ENCODE measurements at places on chromosomes 4 and X.

GRCh38 chr4:141058591-141059512, 74.4 kb downstream of the RNF150 start:
- DNase-seq: no peak

DNA sequence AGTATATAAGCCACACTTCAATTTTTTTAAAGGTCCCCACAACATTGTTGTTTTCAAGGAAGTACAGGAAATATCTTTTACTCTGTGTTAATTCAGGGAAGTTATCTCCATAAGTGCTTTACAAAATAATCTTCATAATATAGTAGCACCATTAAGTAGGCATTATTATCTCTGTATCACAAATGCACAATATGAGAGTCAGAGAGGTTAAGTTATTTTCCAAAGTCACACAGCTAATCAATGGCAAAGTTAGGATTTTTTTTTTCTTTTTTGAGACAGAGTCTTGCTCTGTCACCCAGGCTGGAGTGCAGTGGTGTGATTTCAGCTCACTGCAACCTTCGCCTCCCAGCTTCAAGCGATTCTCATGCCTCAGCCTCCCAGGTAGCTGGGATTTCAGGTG, 35.1 kb upstream of the PI4K2B start:
- no peak for DNase-seq

DNA sequence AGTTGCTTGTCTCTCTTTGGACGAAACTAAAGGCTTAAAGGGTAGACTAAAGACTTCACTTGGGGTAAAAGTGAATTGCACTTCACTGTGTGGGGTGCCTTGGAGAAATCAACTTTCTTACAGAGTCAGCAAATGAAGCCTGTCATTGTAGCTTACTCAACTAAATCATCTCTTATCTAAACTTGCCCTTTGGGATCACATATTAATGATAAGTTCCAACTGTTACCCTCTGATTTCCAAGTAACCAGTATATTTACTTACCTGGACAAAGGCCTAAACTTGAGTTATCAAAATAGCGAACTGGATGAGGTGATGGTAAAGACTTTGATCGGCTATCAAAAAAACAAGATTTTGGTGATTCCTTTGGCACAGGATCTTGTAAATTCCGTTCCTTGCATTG, 8.9 kb upstream of the BDH2 start:
- no peak for DNase-seq

DNA sequence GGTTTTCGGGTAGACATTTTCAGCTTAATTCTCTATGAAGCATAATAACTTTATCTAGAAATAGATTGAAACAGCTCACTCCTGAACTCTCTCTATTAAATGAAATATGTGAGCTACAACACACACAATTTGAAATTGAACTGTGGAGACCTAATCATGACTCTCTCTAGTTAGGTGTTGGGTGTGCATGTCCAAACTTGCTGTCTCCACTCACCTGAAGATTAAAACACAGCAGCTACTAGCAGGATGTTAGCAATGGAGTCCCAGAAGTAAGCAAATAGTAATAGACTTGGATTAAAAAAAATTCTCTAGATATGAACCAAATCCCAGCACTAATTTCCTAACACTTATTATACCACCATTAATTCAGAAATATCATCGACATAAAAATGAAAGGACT, 173.1 kb downstream of the FSTL5 start:
- DNase-seq: no peak

DNA sequence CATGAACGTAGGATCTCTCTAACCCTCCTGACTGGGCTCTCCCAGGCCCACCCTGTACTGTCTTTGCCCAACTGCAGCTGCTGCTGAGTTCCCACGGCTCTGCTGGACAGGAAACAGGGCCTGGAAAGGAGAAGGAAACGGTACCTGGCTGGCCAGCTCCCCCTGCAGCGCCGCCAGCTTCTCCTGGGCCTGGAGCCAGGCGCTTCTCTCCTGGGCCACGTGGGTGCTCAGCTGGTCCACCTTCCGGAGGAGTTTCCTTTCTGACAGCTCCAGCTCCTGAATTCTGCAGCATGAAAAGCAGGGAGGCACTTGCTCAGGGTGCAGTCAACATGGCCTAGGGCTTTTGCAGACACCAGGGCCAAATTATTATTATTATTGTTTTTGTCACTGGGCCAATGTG, 6.5 kb downstream of the C4orf50 start:
- no peak for DNase-seq

DNA sequence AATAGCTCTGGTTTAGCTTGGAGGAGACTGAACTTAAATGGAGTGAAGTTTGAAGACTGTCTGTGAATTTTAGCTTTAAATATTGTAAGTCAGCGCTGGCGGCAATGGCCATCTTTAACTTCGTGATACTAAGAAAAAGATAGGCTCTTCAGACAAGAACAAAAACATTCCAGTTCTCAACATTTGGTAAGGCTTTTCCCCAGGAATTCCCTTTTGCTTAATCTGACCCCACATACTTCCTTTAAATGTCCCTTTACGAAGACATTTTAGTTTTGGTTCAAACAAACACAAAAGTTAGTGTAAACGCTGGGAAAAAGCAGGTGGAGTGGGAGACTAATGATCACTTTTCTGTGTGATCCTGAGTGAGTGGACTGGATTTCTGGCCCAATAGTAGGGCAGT, 106.2 kb downstream of the MAML3 start:
- no peak for DNase-seq

- peak; percentile 13 for DNase-seq
Measured at GRCh38 chrX:65667503-65668376, at the start of gene MSN. Gene MSN, plus strand, starts transcription at chrX:65667654. Its CDS starts 188 bp downstream, at chrX:65667842.

DNA sequence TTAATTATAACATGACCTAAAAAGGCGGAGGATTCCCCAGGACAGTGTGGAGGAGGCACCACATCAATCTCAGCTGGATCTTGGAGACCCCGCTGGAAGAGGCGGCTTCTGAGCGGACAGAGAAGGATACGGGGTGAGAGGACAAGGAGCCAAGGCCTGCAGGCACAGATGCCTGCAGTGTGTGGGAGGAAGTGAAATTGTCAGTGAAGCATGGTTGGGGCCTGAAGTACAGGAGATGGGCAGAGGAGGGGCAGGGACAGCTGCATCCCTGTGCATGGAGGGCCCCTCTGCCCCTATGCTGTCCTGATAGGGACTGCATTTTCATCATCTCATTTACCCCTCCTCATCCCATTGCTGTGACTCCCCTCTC, 1.7 kb upstream of the SLC2A9 start:
- no peak for DNase-seq

GRCh38 chrX:31909850-31910572, 838.2 kb upstream of the FTHL17 start:
- DNase-seq: no peak

- no peak for DNase-seq
Measured at GRCh38 chrX:116342903-116343302, 93.5 kb upstream of the SLC6A14 start.

DNA sequence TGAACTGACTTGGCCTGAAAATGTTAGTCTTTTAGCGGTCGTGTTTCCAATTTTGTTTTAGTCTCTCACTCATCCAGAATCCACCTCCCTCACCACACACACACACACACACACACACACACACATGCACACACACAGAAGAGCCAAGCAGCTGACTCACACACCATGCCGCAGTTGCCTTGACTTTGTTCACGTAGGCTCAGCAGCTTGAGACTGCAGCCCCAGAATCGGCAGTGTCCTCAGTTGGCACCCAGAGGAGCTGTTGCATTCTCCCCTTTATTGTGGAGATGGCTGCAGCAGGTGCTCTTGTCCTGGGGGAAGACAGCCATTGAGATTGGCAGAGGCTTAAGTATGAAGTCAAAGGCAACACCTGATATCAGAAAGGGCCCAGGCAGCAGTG, 20.9 kb upstream of the XPNPEP2 start:
- DNase-seq: no peak

GRCh38 chr4:5955856-5956255, 62.4 kb downstream of the C4orf50 start:
- no peak for DNase-seq

GRCh38 chrX:85378461-85378860, 1.0 kb downstream of the POF1B start:
- DNase-seq: no peak

DNA sequence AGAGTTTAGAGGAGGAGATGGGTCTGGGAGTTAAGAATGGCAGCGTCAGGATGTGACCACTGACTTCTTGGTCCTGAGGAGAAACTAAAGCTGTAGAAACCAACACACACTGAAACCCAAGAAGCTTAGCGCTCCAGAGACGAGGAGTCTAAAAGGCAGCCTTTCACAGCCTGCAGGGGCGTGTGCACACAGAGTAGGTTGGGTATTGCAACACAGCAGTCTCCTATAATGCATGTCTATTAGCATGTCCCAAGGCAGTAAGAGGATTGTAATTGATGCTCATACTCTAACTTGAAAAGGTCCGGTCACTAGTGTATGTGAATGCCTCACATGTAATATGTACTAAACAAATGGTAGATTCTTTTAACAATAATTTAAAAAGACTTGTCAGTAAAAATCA, 57.4 kb downstream of the PTTG2 start:
- no peak for DNase-seq

DNA sequence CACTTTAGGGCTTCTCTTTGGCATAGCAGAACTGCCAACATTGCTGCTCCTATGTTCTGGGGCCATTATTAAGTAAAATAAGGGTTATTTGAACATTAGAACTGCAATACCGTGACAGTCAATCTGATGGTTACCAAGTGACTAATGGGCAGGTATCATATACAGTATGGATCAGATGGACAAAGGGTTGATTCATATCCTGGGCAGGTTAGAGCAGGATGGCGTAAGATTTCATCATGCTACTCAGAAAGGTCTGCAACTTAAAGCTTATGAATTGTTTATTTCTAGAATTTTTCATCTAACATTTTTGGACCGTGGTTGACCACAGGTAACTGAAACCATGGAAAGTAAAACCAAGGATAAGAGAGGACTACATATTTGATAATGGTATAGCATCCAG, 40.9 kb downstream of the BRCC3 start:
- DNase-seq: no peak
